ENCODE measurements at places on chromosomes 1 and 21. TPM values are rescaled to one million over a fixed set of nuclear protein-coding genes. Genes with fewer than 3 reads are reported as not detected.

Gene SAMSN1
- 40.4 TPM for polyA plus RNA-seq

Gene SLC9C2
- polyA plus RNA-seq, result 0.14 TPM

Gene EDARADD
- 3.3 TPM for polyA plus RNA-seq

Gene HNRNPU
- polyA plus RNA-seq, result 259 TPM

Gene TMEM201
- 4.4 TPM for polyA plus RNA-seq
